ENCODE measurements at places on chromosomes 7 and 10.

DNA sequence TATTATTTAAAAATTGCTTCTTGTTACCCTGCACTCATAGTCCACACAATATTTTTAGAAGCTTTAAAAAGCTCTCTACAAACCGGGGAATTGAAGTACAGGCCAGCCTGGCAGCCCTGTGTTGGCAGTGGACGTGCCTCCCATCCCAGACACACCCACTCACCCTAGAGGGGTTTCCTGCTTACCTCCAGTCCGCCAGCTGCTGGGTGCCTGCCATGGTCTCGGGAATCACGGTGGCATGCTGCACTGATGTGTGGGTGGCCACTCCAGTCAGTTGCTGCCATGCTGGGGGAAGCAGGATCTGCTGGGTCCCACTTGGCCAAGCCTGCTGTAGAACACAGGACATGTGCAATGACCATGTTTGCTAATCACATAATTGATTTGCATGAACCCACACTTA lies 80.4 kb downstream of the CLEC2L start:
- no peak for DNase-seq

DNA sequence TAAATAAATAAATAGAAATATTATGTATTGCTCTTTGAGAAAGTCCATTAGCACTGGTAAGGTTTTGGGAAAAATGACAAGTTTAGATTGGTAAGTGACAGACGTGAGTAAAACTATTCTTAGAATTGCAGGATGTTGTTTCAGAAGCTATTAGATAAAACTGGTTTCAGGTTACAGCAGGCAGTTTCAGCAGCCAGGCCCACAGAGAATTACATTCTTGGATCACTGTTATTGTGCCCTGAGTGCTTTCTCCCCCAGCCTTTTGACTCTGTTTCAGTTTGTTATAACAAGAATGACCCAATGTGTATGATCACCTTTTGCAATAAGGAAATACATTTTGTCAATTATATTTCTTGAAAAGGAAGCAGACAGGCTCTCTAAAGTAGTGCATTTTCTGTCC lies 86.5 kb downstream of the DKK1 start:
- DNase-seq, result no peak

DNA sequence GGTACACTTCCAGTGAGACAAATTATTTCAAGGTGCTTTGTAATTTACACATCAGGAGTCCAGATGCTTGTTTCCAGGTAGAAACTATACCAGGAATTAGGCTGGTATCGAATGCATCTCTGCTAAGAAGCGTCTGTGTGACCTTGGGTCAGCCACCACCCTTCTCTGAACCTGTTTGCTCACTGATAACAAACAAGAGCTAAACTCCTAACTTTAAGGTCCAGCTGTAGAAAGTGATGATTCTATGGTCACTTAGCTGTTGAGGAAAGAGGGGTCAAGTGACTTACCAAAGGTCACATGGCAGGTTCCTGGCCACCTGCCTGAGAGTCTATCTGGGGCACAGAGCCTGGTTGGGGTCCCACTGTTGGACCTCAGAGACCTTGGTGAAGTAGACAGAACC lies 95.4 kb downstream of the HIF1AN start:
- no peak for DNase-seq

GRCh38 chr10:30639946-30640786 lies 10.6 kb upstream of the LYZL2 start:
- DNase-seq, result peak; percentile 44

DNA sequence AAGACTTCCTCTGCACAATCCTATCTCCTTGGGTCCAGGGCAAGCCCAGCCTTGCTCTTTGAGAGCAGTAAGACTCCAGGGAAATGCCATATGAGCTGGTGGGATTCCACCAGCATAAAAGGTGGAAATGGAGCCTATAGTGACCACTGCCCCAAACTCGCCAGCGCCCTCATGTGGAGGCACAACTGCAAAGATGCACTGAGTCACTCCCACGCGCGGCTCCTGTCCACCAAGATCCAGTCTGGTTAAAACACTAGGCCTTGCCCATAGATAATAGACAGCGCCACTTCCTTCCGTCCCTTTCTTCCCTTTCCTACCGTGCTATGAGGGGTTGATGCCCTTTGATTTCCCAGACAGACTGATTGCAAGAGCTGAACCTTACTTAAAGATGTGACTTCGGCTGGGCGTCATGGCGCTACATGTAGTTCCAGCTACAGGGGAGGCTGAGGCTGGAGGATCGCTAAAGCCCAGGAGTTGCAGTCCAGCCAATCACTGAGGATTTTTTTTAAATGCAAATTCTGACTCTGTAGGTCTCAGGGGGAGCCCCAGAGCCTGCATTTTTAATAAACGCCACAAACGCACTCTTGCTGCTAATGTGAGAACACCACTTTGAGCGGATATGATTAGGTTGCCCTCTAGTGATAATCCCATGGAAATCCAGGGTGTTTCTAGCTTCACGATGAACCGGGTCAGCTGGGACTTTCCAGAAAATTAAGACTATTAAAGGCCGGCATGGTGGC lies 136.5 kb downstream of the EPC1 start:
- no peak for DNase-seq

GRCh38 chr7:128914566-128915151 lies 4.2 kb upstream of the KCP start:
- DNase-seq, result no peak

DNA sequence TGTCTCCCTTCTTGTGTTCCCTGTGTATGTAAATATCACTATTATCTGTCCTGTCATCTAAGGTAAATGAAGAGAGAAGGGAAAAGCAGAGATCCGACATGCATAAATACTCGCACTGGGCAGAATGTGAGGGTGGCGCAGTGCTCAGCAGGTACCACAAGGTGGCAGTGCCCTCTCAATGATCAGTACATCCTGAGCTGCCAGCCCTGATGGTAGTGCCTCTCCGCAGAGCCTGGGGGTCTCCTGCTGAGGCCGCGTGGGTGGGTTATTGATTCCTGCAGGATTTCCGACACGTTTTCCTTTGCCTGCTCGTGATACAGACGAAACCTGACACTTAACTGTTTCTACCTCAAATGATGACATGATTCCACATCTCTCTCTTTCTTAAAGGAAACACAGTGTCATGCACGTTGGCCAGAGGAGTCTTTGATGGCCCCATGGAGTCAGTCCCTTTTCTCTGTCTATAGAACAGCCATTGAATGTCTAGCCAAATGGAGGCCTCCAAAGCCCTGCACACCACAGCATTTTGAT lies 19.8 kb downstream of the RGR start:
- DNase-seq, result peak; percentile 62

GRCh38 chr7:130263130-130263529 lies 3.5 kb upstream of the CPA2 start:
- no peak for DNase-seq

DNA sequence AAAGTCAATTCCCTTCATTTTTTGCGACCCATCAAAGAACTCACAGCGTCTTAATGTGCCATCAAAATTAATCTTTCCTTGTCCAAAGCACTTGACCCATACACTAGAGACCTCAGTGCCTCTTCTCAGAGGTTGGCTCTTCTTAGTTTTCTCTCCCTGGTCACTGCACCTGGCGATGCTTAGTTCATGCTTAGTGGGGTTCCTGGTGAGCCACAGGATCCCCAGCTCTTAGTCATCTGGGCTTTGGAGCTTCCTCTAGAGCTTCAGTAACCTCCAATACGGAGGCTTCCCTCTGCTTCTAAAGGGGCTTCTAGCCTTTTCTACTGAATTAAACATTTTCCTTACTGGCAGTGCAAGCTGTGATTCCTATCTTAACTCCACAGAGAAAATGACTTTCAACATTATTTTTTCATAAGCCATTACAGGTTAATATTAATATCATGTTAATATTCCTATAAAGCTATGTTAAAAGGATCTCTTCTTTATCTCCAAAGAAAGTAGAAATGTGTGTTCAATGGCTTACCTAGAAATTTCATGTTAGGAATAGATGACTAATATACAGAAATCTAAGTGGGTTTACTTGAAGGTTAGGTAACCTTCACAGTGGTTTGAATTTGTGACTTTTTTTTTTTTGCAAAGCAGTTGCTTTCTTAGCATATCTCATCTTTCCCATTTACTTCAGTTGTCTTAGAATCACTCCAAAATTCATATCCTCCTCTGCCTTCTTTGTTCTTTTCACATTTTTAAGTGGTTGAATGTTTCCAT lies 295.2 kb downstream of the CAMK1D start:
- DNase-seq, result no peak

DNA sequence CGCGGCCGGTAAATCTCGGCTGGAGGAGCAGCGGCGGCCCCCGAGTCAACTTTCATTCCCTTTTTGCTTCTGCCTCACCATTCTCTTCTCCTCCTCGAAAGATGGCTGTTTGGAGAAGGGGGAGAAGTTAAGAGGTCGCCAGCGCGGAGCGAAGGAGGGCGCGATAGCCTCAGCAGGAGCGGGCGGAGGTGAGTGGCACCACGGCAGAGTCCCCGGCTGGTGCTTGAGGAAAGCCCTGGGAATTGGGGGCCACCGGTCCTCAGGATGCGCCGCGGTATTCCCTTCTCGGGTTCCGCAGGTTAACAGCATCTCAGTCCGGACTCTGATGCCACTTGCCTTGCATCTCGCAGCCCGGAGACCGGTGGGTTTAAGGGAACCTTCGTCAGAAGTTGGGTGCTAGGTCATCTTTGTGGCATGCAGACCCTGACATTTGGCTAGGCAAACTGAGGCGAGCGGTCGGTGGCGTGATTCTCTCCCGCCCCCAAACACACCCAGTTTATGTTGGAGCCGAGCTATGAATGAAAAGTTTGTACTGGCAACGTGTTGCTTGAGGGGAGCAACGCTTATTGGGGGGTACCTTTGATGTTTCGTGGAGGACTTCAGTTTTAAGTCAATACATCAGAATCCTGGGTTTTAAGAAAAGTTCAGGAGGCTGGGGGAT lies 59.5 kb upstream of the PRPS1L1 start:
- DNase-seq, result no peak

DNA sequence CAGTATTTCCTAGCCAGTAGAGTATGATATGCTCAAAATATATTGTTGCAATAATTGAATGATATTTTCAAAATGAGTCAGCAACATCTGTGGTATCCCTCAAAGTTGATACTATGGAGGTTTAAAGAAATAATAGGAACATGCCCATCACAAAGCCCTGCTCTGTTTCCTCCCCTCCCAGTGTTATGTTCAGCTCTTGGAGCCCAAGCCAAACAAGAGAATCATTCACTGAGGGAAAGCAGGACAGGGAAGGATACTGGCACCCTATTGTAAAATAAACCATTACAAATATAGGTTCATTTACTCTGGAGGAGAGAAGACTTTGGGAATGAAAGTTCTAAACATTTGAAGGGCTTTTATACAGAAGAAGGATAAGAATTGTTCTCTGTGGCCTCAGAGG lies 37.6 kb downstream of the SORCS3 start:
- DNase-seq, result no peak

GRCh38 chr10:3619241-3619640 lies 165.8 kb downstream of the KLF6 start:
- DNase-seq, result no peak

DNA sequence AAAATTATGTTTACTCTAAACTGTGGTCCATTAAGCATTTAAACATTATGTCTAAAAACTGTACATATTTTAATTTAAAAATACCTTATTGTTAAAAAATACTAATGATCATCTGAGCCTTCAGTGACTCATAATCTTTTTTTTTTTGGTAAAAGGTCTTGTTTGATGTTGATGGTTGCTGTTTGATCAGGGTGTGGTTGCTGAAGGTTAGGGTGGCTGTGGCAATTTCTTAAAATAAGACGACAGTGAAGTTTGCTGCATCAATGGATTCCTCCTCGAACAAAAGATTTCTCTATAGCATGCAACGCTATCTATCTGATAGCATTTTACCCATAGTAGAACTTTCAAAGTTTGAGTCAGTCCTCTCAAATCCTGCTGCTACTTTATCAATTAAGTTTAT lies 180.0 kb upstream of the AHR start:
- peak; percentile 32 for DNase-seq

- no peak for DNase-seq
Observed at GRCh38 chr10:5078547-5079180, 15.6 kb upstream of the AKR1C3 start.

DNA sequence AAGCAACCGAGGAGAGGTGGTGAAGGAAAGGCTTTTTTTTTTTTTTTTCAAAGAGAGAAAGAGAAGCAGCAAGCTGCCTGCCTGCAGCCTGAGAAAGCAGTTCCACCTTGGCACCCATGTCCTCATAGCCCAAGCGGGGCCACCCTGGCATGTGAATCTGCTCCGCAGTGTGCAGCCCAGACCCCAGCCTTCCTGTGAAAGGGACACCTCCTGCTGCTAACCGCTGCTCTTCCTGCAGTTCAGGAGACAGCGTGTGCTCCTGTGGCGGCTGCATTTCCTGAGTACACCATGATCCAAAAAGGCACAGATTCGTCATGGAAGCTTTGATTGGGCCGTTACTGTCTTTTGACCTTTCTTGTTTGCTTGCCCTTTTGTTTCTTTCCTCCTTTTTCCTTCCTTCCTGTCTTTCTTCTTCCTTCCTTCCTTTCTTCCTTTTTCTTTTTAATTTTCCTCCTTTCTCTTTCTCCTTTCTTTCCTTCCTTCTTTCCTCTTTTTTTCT lies 38.1 kb downstream of the IKZF1 start:
- peak; percentile 61 for DNase-seq

GRCh38 chr7:65972976-65973375 lies 9.0 kb downstream of the GUSB start:
- DNase-seq, result no peak
